DMS 273 treated with DMSO at 0.1 percent for 48 hours (cell line): ENCODE measurements at places on chromosomes 11 and 22.

DNA sequence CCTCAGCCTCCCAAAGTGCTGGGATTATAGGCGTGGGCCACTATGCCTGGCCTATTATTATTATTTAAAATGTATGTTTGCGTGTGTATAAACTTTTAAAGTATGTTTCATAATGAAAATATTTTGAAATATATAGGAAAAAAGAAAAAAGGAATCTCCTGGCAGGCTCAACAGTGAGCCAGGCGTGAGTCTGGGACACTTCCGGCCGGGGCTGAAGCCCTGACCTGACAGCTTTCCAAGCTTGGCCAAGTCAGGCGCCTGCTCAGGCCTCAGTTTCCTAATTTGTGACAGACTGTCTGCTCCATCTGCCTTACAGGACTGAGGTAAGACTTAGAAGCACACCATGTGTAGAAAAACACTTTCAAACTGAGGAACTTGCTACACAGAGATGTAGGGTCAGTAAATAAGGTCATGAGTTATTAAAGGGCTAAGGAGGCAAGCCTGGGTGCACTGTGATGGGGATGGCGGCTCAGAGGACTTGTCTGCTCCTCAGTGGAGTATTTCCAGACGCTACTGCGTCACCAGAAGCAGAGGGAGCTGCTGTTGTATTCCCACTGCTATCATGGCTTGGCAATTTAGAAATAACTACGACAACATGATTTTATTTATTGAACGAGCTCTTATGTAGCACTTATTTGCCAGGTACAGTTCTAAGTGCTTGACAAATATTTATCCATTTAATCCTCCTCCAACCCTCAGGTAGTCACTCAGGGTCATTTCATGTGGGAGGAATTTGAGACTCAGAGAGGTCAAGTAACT, 100.1 kb downstream of the PRR5L start:
- no peak for DNase-seq

- DNase-seq = no peak
Measured at GRCh38 chr22:41885516-41885915, 29.4 kb downstream of the SHISA8 start.

DNA sequence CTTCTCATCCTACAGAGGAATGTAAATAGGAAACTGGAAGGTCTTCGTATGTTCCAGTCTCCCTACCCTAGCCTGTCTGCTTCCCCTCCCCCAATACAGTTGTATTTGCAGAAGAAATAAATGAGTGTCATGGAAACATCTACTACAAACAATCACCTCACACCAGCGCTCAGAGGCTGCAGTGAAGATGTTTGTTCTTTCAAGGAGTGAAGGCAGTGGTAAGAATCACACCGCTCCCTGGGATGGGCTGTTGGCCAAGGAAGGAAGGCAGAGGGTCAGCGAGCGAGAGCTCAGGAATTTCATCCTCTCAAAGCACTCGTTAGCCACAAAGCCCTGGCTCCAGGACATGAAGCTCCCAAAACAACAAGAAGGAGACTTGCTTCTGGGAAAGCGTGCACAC, 1.1 kb upstream of the IGSF9B start:
- no peak for DNase-seq

DNA sequence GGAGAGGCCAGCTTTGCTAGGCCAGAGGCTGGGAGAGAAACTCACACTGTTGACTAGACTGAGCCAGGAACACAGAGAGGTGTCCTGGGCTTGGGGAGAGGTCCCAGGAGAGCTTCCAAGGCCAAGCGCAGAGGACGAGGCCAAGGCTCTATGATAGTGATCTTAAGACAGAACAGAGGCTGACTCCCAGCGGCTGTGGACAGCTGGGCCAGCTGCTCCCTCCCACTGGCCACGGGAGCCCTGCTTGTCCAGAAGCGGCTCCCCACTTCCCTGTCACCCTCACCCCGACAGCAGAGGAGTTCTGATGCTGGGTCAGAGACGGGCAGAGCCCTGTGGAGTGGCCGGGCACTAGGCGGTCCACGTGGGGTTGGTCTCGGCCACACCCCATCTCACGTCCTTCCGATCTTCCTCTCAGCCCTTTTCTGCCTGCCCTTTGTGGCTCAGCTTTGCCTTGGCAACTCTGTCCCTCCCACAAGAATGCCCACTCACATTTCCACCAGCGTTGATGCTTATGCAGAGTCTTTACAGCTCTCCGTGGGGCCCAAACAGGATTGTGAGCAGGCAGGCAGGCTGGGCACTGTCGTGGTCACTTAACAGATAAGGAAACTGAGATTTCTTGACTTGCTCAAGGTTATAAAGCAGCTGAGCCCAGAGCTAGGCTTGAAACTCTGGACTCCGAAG, 68.2 kb downstream of the FBXO7 start:
- no peak for DNase-seq

DNA sequence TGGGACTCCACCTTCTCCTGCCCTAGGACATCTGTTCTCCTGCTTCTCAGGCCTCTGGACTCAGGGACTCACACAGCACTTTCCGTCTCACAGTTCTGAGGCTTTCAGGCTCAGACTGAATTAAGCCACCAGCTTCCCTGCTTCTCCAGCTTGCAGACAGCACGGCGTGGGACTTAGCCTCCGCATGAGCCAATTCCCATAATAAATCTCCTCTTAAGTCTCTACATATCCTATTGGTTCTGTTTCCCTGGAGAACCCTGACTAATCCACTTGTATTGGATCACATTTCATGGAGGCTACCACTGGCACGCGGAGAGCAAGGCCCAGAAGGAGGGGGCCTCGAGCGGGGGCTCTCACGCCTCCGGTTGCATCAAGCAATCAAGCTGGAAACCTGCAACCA, 1313.6 kb downstream of the TBC1D22A start:
- DNase-seq = no peak

DNA sequence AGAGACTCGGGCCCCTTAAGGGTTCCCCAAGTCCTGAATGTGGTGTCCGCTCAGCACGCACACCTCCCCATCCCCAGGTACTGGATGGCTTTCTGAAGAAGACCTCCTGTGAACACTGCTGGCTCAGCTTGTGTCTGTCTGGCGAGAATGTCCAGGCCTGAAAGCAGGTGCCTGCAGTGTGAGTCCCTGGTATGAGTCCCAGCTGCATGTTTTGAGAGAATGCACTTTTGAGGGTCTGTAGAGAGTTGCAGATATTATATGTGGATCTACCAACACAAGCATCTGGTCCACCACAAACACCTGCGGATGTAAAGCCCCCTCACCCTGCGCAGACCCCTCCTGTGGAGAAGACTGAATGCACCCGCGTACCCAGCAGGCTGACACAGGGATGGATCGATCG, 1308.9 kb downstream of the TBC1D22A start:
- DNase-seq = no peak

DNA sequence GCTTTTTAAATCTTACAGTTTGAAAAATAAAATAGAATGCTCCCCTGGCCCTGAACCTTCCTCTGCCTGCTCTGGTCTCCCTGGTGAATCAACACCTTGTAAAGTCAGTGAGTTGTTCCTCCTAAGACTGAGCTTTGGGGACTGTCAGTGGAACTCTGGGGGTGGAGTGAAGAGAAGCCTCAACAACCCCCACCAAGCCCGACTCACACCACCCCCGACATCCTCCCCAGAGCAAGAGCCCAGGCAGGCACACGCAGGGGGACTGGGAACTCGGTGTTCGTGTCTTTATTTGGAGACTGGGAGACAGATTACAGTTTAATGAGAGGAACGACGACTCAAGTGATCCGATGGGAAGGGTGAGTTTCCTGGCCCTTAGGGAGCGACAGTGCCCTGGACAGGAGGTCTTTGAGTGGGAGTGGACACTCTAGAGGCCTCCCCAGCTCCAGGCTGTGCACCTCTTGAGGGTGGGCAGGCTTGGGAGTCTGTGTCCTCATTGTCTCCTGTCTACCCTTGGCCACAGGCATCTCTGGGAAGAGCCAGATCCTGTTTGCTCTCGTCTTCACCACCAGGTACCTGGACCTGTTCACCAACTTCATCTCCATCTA, 6.2 kb downstream of the KDELR3 start:
- DNase-seq = no peak

DNA sequence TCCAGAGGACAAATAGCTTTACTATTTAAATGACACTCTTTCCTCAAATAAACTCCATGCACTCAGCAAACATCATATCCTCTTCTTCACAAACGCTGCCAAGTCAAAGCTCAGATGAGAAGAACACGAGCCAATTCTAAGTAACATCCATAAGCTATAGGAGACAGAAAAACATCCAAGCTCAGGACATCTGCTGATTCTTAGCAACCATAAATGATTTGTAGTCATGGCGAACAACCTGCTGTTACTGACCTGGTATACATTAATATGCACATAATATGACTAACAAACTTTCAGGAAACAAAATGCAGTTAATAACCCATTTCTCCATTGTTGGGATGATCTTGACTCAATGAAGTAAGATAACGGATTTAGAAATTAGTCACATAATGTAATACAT, 6.7 kb downstream of the GALNT18 start:
- DNase-seq = no peak
